ENCODE measurements at places on chromosomes 1 and 21.

- DNase-seq = no peak
Measured at GRCh38 chr1:243470502-243470901, 214.7 kb downstream of the SDCCAG8 start.

DNA sequence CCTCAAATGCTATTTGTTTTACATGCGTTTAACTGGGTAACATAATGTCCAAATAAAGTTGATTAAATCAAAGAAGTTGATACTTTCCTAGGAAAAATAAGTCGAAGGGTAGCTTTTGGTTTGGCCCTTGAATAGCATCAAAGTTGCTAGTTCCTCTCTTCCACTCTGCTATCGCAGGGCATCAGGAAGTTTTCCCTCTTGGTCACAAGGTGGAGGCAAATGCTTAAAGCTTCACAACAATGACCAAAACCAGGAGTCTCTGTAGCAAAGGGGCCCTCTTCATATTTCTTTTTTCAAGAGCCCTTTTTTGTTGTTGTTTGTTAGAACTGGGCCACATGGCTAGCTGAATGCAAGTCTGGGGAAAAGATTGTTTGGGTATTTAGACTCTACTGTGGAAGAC lies 668.4 kb downstream of the KCNT2 start:
- no peak for DNase-seq

GRCh38 chr1:230696722-230697437 lies 17.0 kb downstream of the AGT start:
- no peak for DNase-seq

GRCh38 chr1:177439301-177439700 lies 268.5 kb downstream of the BRINP2 start:
- DNase-seq = no peak

GRCh38 chr1:114388432-114389003 lies 122.5 kb downstream of the TRIM33 start:
- no peak for DNase-seq

DNA sequence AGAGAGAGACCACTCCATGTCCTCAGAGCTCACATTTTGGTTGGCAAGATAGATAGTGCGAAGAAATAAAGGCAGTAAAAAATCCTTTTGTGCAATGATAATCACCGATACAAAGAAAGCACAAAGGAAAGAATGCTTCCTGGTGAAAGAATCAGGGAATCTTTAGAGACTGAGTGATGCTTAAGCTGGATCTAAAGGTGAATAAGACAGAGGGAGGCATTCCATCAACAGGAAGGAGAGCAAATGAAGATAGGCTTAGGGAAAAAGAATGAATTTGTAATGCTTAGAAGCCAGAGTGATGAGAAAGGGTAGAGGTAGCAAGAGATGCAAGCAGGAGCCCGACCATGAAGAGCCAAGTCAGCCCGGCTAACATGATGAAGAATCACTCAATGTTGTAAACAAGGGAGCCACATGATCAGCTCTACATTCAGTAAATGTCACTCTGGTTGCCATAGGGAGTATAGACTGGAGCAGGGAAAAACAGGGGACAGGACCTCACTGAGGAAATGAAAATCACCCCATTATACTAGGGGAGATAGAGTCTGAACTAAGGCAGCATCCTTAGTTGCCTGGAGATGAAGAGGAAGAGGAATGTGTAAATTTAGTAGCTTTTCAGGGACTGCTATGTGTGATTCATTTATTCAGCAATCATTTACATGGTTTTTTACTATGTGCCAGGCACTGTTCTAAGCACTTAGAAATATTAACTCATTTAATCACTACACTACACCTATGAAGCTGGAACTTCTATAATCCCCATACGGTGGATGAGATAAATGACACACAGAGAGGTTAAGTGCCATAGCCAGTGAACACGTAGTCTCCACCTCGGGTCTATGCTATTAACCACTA lies 402.6 kb upstream of the NFIA start:
- DNase-seq = no peak

DNA sequence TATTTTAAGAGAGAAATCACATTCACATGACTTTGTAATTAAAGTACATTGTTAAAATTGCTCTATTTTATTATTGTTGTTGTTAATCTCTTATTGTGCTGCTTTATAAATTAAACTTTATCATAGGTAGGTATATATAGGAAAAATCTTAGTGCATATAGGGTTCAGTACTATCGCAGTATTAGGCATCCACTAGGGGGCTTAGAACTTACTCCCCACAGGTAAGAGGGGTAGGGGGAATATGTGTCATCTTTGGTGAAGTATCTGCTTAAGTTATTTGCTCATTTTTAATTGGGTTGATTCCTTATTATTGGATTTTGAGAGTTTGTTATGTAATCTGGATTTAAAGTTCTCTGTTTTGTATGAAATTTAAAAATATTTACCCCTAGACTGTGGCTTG lies 385.2 kb downstream of the DUSP10 start:
- no peak for DNase-seq

DNA sequence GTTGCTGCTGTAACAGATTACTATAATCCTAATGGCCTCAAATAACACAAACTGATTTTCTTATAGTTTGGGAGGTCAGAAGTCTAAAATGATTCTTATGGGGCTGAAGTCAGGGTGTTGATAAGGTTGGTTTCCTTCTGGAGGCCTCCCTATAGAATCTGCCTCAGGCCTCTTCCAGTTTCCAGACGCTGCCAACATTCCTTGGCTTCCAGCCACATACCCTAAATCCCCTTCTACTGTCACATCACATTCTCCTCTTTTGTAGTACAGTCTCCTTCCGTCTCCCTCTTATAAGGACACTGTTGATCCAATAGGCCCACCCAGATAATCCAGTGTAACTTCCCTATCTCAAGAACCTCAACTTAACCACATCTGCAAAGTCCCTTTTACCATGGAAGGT lies 145.3 kb upstream of the NCAM2 start:
- DNase-seq = no peak

GRCh38 chr21:25942135-25942534 lies 207.4 kb downstream of the GABPA start:
- no peak for DNase-seq

GRCh38 chr1:55876276-55877060 lies 661.3 kb upstream of the USP24 start:
- DNase-seq = no peak

DNA sequence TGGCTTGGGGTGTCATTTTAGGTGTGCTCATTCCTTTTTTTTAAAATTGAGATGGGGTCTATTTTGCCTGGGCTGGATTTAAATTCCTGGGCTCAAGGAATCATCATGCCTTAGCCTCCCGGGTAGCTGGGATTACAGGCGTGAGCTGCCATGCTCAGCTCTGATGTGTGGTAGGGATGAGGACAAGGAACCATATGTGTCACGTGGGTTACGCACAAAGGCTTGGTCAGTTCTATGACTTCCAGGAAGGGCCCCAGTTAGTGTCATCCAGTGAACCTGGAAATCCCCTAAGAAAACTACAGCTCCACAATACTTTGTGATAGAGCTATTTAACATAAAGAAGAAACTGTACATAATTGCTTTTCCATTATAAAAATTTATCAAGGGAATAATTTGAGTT lies 6.7 kb upstream of the METTL25B start:
- no peak for DNase-seq

DNA sequence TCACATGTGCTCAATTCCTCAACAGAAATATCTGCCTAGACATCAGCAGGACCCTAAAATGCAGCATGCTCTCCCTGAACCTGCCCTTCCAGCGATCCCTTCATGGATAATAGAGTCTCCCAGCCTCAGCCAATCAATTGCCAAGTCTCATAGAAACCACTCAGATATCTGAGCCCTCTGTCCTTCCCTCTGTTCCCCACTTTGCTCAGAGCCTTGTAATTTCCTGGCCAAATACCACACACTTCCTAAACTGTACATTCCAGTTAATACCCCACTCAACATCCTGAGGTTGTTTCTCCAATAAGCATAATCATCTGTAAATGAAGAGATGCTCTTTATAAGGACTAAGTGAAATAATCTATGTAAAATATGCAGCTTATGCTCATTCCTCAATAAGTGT lies 59.3 kb upstream of the PTGFRN start:
- no peak for DNase-seq

DNA sequence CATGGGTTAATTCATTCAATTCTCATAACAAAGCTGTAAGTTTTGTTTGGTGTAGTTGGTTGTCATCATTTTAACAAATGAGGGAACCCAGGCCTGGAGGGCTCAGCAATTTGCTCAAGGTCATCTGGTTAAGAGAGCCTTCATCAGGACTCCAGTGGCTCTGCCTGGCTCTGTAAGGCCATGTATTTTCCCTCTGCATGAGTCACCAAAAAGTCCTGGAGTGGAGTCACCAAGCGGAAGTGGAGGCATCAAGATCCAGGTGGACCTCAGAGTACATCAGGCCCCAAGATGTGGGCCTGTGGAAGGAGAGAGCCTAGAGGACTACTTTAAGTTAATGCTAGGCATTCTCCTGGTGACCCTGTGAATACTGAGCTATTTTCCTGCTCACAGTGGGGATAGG lies 30.0 kb upstream of the RBM15 start:
- no peak for DNase-seq

DNA sequence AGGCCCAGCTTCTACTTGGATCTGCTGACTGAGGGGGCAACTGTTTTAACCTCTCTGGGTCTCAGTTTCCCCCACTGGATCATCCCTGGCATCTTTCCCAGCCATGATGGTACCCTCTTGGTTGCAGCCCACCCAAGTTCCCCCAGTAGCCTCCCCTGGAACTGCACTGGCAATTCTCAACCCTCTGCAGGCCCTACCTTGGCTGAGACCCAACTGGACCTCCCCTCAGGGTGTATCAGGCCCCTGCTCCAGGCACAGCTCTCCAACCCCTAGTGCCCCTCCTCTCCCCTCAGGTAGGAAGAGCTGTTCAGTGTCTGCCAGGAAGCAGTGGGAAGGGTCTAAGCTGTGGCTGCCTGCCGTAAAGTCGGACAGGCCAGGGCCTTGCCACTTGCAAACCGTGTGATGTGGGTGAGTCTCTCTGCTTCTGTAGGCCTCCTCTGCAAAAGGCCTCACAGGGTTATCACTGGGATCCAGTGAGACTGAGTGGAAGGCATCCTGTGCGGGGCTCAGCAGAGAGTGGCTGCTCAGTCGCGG lies 32.1 kb downstream of the RHBG start:
- DNase-seq = no peak

- no peak for DNase-seq
Measured at GRCh38 chr1:193308438-193308837, 122.0 kb upstream of the B3GALT2 start.

DNA sequence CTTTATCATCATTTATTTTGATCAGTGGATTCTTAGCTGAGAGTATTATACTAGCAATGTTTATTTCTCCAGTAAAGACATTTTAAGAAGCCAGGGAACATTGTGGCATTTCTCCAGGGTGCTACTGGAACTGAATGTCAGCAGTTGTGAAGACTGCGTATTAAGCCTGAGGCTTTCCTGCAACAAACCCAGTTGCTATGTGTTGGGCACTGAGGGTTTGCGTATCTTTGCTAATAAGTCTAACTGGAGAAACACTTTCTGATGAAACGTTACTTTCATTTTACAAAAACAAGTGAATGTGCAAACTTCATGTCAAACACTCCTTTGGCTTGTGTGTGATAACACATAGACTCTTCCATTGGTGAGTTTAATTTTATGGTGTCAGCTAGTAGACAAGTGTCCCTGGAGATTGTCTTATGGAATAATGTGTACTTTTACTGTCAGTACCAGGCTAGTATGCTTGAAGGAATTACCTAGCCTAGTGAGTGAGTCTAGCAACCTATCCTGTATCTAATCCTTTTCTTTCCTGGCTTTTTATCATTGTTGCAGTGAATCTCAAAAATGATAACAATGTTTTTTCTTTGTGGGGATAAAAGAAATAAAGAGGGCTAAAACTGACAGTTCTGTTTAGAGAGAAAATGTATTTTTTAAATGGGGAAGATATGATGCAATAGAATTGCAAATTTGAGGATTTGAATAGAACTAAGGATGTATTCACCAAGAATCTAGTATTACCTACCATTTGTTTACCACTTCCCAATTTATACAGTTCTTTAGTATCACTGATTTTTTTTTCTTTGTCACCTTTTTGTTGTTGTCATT lies 70.1 kb downstream of the MTR start:
- no peak for DNase-seq

GRCh38 chr1:3322450-3323020 lies 131.9 kb upstream of the ARHGEF16 start:
- DNase-seq = no peak

- DNase-seq = no peak
Measured at GRCh38 chr21:35461700-35462099, 412.6 kb upstream of the RUNX1 start.

GRCh38 chr1:3042481-3042880 lies 21.2 kb downstream of the ACTRT2 start:
- DNase-seq = no peak

DNA sequence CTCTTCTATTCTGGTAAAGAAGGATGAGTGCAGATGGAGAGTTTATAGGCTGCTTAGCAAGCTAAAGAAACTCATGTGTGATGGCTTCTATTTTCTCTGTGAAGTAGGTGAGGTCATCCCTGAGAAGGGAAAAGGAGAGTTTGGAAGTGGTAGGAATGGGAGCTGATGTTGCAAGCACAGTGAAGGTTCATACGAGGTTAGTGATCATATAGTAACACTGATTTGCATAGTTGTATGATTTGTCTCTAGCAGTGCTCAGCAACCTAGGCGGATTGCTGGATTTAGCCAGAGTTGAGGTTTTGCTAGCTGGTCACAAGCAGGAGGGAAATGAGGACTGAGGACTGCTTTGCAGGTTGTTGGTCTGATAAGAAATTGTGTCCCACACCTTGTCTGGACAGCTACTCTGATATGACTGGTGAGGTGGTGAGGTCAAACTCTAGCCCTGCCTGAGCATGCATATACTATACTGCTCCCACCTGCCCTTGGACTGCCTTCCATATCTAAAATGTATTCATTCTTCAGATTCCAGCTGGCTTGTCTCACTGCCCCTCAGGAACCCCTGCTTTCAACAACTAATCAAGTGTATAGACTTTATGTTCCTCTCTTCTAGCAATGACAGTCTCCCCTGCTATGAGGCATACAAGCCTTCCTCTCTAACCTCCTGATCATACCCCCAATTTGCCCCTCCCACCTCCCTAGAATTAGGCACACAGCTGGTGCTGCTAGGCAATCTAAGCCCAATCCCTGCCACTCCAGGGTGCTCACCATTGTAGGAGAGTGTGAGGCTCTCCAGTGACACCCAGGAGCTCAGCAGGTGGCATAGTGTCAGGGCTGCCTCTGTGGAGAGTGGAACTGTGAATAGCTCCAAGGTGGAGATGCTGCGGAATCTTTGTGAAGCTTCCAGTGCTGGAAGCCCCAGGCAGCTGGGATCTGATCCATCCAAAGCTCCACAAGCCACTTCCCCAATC lies 18.5 kb downstream of the LRRC41 start:
- peak; percentile 69 for DNase-seq

- DNase-seq = no peak
Measured at GRCh38 chr1:11248169-11248568, 14.2 kb downstream of the MTOR start.

DNA sequence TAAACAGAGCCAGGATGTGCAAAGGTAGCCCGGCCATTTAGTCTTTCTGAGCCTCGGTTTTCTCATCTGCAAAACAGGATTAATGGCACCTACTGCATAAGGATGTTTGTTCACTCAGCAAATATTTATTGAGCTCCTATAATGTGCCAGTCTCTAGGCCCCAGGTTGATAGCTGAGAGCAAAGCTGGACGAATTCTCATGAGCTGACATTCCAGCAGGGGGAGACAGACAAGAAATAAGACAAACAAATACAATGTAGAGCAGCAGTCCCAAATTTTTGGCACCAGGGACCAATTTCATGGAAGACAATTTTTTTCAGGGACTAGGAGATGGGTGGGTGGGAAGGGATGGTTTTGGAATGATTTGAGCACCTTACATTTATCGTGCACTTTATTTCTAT lies 74.3 kb upstream of the PAX7 start:
- DNase-seq = no peak
